Hindlimb muscle (tissue), 1 donor: ENCODE measurements at places on chromosomes 11 and 22.

GRCh38 chr22:33535937-33536875 lies 384.1 kb downstream of the LARGE1 start:
- no peak for DNase-seq

DNA sequence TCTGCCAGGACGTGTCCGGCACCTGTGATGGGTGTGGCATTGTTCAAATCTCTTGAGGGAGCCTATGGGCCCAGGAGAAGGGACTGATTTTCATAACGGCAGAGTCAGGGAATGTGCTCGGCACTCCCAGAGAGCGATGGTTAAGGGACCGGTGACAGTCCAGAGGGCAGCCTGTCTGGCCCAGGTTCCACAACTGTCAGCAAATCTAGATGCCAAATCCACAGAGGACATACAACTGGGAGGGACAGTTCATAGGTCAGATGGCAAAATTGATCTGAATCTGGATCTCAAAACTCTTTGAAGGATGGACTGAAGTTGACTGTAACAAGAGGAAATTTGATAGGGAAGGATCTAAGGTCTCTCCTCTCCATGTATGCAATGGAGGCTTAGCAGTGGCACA lies 7.5 kb downstream of the SEC14L2 start:
- no peak for DNase-seq

DNA sequence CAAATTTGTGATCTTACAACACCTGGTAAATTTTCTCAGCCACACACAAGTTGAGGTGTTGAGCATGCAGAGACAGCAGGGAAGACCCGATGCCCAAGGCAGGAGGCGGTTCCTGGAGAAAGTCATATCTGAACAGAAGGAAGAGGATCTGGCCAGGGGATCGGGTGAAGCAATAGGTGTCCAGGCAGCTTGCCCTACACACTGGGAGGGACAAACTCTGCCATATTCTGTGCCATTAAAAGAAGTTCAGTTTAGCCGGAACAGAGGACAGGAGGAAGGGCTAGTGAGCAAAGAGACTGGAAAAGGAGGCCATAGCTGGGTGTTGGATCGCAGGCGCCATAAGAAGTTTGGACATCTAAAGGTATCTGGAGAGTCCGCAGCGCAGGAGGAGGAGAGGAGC lies 76.5 kb downstream of the TMPRSS5 start:
- DNase-seq = no peak

DNA sequence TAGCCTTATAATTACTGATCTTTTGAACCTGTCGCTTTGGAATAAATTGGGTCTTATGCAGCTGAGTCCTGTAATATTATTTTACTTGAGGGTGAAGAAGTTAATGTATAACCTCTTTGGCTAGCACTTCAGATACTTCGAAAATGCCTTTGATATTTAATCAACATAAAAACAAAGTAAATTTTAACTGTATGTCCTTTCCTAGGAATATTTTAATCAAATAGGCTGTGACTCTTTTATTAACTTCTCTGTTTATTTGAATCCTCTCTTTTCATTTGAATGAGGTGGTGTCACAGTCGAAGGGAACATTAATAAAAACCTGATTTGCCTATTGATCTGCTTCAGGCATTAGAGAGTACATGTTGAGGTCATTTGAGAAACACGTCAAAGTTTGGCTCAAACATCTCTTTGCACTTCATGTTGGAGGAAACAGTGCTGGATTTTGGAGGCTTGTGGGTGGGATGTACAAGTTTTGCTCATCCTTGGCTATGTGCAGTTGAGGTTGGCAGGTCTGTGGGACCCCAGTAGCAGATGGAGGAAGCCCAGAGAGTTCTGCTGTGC lies 143.6 kb downstream of the NCAM1 start:
- DNase-seq = no peak
